ENCODE measurements at places on chromosomes 5 and 9.

DNA sequence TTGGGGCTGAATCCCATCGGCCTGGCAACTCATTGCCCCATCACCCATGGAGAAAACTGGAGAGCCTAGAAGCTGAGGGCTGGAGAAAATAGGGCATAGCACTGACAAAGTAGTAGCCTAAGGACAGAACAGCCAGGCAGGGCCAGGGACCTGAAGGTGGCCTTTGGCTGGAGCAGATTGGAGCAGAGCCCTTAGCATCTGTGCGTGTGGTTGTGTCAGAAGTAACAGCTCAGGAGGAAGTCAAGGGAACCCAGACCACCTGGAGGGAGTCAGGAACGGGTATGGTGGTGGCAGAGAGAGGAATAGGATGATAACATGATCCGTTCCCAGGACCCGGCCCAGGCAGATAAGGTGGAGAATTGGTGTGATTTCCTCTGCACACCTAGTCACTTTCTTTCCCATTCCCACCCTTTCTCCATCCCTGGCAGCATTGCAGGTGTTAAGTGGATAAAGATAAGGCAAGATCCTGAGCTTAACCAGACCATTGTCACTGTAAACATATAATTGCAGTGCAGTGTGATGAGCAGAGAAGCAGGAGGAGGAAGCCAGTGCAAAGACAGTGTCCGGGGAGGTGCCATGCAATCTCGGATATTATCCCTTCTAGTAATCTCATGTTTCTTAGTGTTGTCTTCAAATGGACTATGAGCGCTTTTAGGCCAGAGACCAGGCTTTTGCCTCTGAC is 67.0 kb downstream of the NDFIP1 start:
- no peak for DNase-seq

DNA sequence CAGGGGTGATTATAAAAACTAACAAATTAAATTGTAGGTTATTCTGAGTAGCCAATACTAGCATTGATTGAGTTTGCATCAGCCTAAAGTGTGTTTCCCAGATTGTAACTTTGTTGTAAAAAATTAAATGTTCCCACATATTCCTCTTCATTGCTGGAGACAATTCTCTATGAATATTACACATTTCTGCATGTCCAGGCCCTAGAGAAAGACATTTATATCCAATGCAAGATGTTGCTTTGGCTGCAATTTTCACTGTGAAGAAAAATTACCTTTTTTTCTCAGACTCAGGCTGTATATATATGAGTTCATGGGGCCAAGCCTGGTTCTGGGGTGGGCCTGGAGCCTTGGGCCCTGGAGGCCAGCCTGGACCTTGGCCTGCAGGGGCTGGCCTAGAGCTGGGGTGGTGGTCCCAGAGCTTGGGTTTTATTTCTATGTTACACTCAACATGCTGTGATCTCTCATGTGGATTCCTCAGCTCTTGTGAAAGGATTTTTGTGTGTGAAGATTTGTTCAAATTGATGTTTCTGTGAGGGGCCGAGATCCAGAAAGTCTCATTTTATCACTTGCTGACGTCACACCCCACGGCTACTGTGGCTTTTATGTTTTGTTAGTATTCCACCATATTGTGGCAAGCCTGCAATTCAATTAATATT is 232.5 kb downstream of the SPATA31A1 start:
- no peak for DNase-seq

GRCh38 chr9:33416996-33417395 is 14.6 kb upstream of the AQP7 start:
- no peak for DNase-seq

GRCh38 chr5:174459832-174460448 is 264.4 kb upstream of the MSX2 start:
- DNase-seq = no peak

GRCh38 chr5:5132234-5132633 is 7.9 kb upstream of the ADAMTS16 start:
- DNase-seq = no peak

GRCh38 chr5:175712313-175712680 is 54.4 kb downstream of the HRH2 start:
- DNase-seq = no peak

GRCh38 chr5:124894541-124894940 is 148.1 kb upstream of the ZNF608 start:
- no peak for DNase-seq

- DNase-seq = no peak
Measured at GRCh38 chr9:129458663-129459546, 162.0 kb downstream of the C9orf50 start.

DNA sequence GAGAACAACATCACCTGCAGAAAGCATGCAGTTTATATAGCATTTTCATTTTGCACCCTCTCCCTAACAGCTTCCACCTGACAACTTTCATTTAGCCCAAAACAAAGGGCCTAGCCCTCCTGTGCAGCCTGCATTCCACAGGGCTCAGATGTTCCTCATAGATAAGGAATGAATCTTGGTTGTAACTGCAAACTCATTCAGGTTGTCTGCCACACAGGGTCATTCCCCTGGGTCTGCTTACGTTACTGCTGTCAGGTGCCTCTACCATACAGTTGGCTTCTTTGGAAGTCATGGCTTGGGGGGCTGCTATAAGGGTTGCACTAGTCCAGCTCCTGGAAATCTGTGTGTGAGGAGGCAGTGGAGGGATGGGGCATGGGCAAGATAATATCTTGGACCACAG is 2.7 kb upstream of the DCP2 start:
- no peak for DNase-seq

GRCh38 chr9:103188781-103189350 is 193.7 kb downstream of the CYLC2 start:
- DNase-seq = no peak

- DNase-seq = no peak
Measured at GRCh38 chr5:151214614-151215545, 9.0 kb downstream of the CCDC69 start.

- no peak for DNase-seq
Measured at GRCh38 chr5:115962565-115963402, 509 bp downstream of the LVRN start.

- no peak for DNase-seq
Measured at GRCh38 chr9:124511891-124512805, 4.9 kb upstream of the NR5A1 start.

- DNase-seq = peak; percentile 75
Measured at GRCh38 chr5:175517824-175518450, 39.6 kb downstream of the SFXN1 start.

GRCh38 chr9:109181284-109181683 is 14.2 kb upstream of the FRRS1L start:
- DNase-seq = peak; percentile 35

- no peak for DNase-seq
Measured at GRCh38 chr9:126480813-126481212, 132.9 kb upstream of the LMX1B start.

GRCh38 chr9:99037769-99038483 is 67.0 kb upstream of the TGFBR1 start:
- DNase-seq = no peak

DNA sequence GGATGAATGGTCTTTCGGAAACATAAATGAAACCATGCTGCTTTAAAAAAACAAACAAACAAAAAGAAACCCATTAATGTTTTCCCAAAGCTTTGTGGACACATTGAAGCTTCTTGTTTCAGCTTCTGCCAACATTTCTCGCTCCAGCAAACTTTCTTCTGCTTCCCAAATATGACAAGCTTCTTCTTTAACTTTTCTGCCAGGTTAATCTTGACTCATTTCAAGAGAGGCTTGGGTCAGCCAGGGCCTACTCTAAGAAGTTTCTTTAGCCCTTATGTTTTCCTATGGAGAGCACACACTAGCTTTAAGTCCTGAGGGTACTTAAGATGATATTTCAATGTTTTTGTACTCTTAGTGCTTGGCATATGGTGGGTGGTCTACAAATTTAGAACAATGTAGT is 6.1 kb downstream of the ANXA1 start:
- DNase-seq = no peak

- no peak for DNase-seq
Measured at GRCh38 chr9:113474360-113475028, 11.0 kb downstream of the RGS3 start.

DNA sequence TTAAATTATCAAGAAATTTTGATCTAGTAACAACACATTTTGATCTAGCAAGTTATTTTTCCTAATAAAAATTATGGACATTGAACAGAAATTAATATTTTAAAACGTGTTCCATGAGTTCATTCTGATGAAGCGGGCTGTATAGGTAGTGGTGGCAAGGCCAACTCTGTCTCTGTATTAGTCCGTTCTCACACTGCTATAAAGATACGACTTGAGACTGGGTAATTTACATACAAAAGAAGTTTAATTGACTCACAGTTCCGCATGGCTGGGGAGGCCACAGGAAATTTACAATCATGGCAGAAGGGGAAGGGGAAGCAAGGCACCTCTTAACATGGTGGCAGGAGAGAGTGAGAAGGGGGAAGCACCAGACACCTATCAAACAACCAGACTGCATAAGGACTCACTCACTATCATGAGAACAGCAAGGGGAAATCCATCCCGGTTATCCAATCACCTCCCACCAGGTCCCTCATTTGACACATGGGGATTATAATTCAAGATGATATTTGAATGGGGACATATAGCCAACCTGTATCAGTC is 61.2 kb downstream of the TMEM232 start:
- DNase-seq = no peak

DNA sequence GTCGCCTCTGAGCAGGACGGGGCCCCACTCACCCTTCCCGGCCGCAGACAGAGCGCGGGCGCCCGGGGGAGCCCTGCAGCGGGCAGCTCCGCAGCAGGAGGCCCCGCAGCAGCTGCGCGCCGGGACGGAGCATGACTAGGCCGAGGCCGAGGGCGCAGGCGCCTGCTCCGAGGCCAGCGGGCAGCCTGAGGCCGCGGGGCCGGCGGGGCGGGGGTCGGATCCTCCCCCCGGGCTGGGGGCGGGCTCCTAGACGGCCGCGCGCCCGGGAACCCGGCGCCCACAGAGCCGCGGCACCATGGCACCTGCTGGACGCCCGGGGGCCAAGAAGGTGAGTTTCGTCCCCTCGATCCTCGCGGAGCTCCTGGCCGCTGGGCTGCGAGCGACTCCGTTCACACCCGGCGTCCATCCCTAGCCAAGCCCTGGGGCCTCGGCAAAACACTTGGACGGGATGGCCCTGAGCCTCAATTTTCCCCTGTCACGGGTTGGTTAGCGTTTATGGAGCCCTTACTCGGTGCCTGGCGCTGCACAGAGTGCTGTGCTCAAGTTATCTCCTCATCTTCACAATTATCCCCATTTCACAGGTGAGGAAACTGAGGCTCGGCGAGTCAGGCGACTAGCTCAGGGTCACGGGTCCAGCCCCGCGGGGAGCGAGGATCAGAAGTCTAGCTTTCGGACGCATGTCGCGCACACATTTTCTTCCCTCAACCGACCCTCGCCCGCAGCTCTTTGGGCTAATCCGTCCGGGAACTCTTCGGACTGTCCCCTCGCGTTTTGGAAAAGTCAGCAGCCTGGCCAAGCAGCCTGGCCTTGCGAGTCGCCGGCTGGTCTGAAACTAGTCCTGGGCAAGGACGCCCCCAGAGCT is at the start of the genes BHMT2 and DMGDH:
Gene BHMT2, plus strand, starts transcription at position 280 of the 862 bp plus-strand sequence. Its CDS starts 16 bp downstream, at position 296.
Gene DMGDH, minus strand, starts transcription at position 187 of the 862 bp plus-strand sequence. Its CDS starts 54 bp downstream, at position 133.
- no peak for DNase-seq

GRCh38 chr9:121098567-121099198 is 23.9 kb downstream of the CNTRL start:
- DNase-seq = no peak

- peak; percentile 18 for DNase-seq
Measured at GRCh38 chr9:100098046-100098886, 534 bp downstream of the ERP44 start.

- DNase-seq = no peak
Measured at GRCh38 chr5:68339921-68340321, 124.4 kb downstream of the PIK3R1 start.

GRCh38 chr9:92253656-92254055 is 39.8 kb downstream of the IARS1 start:
- DNase-seq = no peak

- DNase-seq = no peak
Measured at GRCh38 chr9:111904026-111904425, 7.4 kb downstream of the UGCG start.

GRCh38 chr9:72526901-72527800 is 5.7 kb downstream of the TMC1 start:
- peak; percentile 68 for DNase-seq

DNA sequence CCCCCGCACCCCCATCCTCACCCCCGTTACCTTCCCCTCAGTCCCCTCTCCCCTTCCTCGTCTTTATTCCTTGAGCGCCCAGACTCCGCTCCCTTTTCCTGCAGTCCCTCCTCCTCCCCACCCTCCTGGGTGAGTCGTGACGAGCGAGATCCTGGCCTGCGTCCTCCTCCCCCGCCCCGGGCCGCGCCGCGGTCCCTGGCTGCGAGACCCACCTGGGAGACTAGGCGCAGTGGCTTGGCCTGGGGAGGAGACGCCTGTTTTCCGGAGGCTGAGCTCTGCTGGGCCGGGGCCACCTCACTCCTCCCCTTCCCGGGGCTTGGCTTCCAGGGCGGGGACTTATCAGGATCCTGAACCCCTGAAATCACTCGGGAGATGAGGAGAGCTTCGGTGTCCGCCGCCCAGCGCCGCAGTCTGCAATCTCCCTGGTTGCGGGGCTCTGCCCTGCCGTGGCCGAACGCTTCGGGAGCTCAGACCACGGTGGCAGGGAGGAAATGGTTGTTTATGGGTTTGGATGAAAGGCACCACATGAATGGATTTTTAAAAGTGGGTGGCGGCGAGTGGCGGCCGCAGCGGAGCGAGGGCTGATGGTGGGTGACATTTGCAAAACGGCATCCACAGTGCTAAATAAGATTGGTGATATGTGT is 984 bp downstream of the STXBP1 start:
- peak; percentile 15 for DNase-seq

DNA sequence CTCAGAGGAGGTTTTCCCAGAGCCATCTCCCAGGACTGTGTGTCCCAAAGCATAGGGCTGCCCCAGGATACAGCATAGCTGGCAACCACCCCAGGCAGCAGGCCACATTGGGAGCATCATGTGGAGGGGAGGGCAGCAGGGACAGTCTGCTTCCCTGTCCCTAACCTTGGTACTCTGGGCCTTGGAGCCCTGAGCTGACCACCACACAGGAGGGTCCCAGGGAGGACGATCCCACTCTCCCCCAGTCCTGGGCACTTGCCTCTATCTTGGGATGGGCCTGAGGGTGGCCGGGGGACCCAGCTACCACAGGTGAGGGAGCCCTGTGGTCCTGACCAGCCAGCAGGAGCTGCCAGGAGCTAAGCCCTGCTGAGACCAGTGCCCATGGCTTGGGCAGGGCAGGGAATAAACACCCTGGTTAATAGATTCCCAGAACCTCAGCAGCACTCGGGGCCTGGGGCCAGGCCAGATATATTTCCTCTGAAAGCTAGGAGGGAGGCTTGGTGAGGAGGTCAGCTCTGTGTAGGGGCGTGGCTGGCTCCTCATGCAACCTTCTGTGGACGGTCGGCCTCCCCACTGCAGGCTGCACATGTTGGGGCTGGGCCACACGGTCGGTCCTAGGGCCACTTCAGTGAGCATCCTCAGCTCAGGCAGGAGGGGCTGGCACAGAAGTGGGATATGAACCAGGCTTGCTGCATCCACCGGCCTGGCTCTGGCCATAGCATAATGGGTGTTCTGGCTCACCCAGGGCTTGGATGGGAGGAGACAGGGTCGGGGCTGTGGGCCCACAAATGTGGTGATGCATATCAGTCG is 4.2 kb downstream of the NINJ1 start:
- no peak for DNase-seq

DNA sequence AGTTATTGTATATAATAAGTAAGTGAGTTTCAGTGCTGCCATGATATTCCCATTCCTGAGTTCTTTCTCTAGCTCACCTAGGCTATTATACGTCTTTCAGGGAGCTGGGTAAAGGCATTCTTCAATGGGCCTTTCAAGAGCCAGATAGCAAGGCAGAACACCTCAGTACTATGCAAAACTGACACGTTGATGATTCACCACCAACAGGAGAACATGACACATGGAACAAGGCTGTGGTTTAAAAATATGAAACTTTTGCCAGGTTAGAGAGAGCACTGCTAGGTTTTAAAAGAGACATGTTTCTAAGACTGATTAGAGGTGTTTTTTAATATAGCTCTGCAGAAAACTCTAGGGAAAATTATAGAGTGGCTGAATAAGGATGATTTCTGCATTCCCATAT is 95.9 kb downstream of the UGCG start:
- no peak for DNase-seq
